ENCODE measurements at places on chromosomes 11 and 22.

GRCh38 chr22:38467904-38468442, at the start of gene KDELR3:
Gene KDELR3 (plus strand): TSS chr22:38468096. CDS start chr22:38468234, 138 bp downstream.
- peak; percentile 57 for DNase-seq

GRCh38 chr11:133576351-133576750, 44.0 kb upstream of the OPCML start:
- DNase-seq: no peak

DNA sequence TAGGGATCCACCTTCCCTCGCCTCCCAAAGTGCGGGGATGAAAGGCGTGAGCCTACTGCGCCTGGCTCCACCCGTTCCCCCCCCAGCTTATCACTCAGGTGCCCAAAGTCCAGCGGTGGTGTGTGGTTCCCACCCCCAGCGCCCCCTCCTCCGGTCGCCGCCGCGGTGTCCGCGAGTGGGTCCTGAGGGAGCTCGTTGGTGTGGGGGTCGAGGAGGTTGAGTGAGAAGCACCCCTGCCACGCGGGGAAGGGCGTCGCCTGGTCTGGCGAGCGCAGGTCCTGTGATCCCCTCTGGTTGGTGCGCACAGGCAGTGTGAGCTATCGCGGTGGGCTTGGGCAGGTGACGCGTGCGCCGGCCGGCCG, 3900.6 kb upstream of the OR11H1 start:
- no peak for DNase-seq

DNA sequence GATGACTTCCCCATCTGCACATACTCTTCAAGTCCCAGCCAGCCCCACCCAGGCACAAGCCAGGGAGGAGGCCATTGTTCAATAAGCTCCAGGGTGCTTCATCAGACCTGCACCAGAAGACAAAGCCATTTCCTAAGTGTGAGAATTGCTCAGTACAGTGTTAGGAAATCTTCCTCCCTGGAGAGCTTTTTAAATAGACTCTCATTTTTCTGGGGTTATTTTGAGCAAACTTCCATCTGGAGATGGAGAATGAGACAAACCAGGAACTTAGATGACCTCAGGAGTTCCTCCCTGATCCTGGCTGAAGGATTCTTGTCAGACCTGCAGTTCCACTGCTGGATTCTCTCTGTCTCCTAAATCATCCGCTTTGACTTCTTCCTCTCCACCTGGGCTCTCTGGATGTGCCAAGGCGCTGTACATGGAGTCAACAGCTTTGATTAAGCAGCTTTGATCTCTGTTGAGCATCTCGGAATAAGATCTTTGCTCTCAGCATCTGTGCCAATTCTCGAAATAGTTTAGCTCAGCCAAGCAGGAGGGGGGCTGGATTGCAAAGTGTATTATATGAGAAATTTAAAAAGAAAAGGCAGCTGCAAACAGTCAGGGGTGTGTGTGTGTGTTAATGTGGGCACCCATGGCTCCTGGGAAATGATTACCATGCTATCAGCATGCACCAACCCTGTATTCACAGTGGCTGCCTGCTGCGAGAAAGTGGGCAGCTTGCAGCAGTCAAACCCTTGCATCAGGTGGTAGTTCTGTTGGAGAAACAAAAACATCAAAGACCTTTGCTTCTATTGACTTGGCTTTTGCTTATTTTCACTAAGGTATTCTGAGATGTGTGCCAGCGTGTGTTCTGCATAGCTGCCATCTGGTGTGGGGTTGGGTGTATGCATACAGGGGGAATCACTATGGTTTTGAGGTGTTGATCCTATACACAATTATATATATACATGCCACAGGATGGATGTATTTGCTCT, 70.2 kb upstream of the NAV2 start:
- no peak for DNase-seq

DNA sequence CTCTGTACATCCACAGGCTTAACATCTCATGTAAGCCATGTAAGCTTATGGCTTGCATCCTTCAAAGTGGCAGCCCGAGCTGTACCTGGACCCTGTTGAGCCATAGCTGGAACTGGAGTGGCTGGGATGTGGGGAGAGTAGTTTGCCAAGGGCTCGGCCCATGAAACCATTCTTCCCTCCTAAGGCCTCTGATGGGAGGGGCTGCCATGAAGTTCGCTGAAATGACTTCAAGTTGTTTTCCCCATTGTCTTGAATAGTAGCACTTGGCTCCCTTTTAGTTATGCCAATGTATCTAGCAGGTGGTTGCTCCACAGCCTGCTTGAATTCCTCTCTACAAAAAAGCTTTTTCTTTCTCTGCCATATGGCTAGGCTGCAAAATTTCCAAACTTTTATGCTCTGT, 5.2 kb upstream of the CHORDC1 start:
- no peak for DNase-seq

DNA sequence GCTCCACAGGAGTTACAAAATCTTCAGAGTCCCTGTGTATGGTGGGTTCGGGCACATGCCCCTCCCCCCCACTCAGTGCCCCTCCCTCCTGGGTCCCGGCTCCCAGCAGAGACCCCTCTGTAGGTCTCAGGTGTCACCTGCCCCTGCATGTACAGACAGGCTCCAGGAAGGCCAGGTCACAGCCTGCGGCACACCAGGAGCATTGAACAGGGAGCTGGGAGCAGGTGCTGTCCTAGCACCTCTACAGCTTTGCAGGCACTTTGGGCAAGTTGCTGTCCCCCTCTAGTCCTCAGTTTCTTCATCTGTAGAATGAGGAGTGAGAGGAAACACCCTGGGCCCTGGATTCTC, 80.1 kb upstream of the RTL6 start:
- no peak for DNase-seq

GRCh38 chr11:69221086-69221485, 65.4 kb downstream of the SMIM38 start:
- DNase-seq: no peak
